ENCODE measurements at places on chromosomes 12 and 14.

DNA sequence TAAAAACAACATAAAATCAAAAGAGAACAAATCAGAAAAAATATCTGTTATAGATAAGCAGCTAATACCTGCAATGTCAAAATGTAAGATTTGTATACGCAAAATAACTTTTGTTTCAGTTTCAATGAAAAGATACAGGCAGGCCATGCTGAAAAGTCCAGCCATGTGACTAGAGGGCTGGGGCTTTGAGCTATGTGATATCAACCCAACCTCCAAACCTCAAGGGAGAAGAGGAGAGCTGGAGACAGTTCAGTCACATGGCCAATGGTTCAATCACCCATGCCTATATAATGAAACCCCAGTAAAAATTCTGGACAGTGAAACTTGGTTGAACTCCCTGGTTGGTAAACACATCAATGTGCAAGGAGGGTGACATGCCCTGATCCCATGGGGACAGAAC is 5.3 kb downstream of the COX16 start:
- no peak for DNase-seq

- DNase-seq: no peak
Measured at GRCh38 chr12:75984577-75985182, 46.9 kb downstream of the PHLDA1 start.

DNA sequence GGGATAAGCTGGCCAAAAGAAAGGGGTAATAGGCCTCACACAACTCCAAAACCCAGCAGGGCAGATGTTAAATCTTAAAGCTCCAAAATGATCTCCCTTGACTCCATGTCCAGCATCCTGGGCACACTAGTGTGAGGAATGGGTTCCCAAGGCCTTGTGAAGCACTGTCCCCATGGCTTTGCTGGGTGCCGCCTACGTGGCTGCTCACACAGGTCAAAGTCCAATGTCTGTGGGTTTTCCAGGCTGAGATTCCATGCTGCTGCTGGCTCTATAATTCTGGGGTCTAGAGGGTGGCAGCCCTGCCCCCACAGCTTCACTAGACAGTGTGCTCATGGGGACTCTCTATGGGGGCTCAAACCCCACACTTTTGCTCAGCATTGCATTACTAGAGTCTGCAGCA is 145.3 kb upstream of the GRIN2B start:
- no peak for DNase-seq

GRCh38 chr12:118136559-118137003 is 657 bp downstream of the PEBP1 start:
- peak; percentile 55 for DNase-seq

DNA sequence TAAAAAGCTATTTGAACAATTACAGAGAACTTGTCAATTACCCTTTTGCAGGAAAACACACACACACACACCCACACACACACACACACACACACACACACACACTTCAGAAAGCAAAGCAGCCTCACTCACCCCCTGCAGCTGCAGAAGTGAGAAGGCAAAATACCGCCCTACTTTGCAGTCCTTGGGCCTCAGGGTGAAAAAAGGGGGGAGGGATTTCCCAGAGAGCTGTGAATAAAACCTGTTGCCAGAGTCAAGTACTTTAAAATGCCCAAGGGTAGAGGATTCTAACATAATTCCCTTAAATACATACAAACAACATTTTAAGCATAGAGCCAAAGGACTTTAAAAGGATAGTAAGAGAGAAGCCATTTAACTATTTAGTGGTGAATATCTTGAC is 285.9 kb downstream of the MDGA2 start:
- DNase-seq: no peak

GRCh38 chr12:87813476-87814234 is 215.5 kb downstream of the C12orf50 start:
- DNase-seq: no peak

GRCh38 chr14:68824517-68825347 is 31.9 kb upstream of the ZFP36L1 start:
- peak; percentile 54 for DNase-seq

DNA sequence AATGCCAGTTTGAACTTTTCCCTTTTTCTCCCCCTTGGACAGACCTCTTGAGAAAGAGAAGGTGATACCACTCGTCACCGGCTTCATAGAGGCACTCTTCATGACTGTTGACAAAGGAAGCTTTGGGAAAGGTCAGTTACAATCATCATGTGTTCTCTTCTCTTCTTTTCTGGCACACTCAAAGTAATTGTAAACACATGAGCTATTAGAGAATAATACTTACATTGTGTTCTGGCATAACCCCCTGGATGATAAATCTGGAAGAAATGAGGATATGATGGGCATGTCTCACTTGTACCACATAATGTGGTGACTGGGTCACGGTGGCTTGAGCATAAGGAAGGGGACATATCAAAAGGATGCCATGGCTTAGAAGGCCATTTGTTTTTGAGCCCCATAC is 20.0 kb downstream of the UTP20 start:
- DNase-seq: no peak

GRCh38 chr14:77436042-77436441 is 12.7 kb upstream of the NOXRED1 start:
- no peak for DNase-seq

DNA sequence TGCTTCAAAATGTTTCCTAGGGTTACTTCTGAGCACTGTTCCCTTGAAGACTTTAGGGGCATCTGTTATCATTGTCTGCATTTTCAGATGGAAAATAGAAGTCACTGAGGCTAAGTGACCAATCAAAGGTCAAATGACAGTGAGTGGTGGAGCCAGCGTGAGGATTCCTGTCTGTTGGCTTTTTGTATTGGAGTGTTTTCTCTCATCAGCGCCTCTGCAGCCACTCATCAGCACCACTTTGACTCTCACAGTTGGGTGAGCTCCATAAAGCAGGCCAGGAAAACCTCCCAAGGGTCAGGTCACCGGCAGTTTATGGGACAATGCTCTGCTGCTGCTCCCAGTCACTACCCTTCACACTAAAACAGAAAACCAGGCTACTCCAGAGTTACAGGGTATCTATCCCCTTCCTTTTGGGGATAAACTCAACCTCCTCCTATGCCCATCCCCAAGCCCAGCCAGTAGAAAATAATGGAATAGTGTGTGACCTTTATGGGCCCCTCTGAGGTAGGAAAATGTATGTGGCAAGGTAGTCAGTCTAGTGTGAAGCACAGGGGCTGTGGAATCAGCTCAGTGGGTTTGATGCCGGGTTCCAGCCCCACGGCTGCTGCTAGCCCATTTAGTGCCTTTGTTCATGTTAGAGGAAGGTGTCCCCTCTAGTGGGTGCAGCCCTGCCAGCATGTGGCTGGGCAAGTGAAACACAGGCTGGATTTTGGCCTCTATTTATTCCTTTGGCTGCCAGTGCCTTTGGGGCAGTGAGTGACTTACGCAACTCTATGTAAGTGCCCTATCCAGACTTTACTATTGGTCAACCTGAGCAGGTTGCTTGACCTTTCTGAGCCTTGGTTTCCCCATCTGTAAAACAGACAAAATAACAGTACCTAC is 133.8 kb upstream of the CPM start:
- no peak for DNase-seq

- no peak for DNase-seq
Measured at GRCh38 chr12:16530268-16530850, 75.6 kb downstream of the LMO3 start.

DNA sequence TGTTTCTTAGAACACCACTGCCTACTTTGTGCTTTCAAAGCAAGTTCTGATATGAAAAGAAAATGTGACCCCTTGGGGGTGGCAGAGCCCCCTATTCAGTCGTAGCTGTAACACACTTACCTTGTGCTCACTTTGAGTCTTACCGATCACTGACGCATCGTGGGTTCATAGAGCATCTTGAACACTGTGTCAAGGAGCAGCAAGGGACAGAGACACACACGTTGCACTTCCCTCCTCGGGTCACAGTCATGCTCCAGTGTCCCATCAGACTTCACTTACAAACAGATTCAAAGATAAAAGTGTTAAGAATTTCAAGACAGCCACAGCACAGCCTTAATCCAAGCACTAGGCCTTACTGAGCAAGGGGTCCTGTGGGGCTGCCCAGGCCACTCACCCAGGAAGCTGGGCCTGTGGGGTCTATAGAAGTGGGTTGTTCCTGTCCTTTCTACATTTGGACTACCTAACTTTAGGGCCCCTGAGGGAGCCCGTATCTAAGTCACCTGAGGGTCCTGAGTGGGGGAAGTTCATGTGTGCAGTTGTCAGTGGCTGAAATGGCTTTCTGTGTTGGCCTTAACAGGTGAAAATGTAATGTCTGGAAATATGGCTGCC is 75.4 kb upstream of the BDKRB2 start:
- no peak for DNase-seq

- no peak for DNase-seq
Measured at GRCh38 chr12:53197011-53197640, 9.9 kb downstream of the ITGB7 start.

DNA sequence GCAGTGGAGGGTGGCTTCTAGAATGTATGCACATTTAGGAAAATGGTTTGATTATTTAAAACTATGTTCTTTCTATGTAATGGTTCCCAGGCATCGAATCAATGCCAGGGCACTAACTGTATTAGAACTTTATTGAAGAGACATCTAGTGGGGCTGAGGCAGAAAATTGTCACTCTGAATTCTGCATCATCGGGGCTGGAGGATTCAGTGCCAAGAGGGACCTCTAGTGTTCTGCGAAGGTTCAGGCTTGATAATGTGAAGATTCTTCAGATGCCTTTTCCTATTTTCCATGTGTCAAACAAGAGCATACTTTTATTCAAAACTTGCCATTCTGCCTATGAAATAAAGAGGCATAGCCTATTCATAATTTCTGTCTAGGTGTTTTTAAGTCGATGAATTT is 146.3 kb downstream of the CAND1 start:
- no peak for DNase-seq

DNA sequence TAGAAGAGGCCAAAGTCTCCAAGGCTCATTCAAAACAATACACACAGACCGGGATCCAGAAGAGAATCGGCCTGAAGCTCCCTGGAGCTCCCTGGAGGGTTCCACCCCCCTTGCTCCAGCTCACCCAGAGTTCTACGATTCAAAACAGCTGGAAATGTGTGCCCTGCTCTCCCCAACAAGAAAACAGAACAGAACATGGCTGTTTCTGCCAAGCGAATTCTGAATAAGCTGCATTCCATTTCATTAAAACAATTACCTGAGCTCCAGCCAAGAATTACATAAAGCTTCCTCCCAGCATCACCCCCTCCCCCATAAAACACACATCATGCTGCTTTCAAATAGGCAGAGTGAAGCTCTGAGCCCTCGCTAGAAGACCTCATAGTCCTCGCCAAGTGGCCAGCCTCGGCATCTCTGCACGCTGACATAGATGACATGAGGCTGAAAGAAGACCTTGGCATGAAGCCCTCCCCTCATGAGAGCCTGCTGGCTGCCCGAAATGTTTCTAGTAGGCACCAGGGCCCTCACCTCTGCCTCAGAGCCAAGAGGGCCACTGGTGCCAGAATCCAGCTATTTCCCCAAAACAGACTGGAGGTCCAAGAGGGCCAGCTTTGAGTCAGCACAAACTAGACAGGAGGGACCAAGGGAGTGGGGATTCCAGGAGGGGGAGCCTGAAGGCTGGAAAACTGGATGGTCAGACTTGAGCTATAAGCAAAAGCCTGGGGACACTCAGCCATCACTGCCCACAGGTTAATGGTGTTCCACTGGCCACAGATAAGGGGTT is 8.3 kb downstream of the PXN start:
- DNase-seq: no peak

- no peak for DNase-seq
Measured at GRCh38 chr12:32431025-32431424, 31.7 kb downstream of the FGD4 start.

- no peak for DNase-seq
Measured at GRCh38 chr12:92068459-92068858, 77.2 kb downstream of the BTG1 start.

DNA sequence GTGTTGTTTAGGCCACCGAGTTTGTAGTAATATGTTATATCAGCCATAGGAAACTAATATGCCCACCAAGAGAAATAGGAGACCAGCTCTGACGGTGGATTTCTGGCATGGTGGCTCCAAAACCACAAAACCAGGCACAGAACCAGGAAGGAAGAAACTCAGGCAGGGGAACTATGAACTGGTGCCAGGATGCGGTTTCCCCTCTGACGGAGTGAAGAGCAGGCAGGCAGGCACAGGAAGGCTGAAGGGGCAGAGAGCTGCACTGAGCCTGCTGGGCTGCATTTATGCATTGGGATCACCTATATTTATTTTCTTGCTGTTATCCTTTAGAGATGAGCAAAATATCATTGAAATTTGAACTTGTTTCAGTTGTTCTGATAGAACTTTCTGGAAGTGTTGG is 479.4 kb downstream of the VRK1 start:
- no peak for DNase-seq

All from stimulated activated CD4-positive, alpha-beta T cell treated with anti-CD3 and anti-CD28 coated beads, Interleukin-2, amount 100 ng/mL, for 24 hours (primary cell).